Sciatic nerve (tissue), 2 donors: ENCODE measurements at places on chromosomes 5 and 9. TPM values are rescaled to one million over a fixed set of nuclear protein-coding genes. Genes with fewer than 3 reads are reported as not detected.

ALG2 gene
- total RNA-seq, result 19.7 TPM

DNA sequence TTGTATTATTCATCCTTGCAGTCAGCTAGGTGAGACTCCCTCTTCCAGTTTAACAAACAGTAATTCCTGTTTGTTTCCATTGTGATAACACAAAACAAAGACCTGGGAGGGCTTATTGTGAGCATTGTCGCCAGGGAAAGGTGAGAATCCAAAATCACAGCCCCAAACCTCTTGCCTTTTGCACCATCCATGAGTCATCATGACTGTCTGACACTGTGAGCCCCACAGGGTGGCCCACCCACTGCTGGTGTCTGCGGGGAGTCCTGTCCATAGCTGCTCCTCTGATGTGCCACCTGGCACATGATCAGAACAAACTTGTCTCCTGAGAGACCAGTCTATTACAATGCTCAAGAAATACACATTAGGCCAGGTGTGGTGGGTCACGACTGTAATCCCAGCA, 33.7 kb upstream of the S1PR3 start:
- DNase-seq, result no peak

- DNase-seq, result no peak
Observed at GRCh38 chr5:3600106-3601060, 4.8 kb downstream of the IRX1 start.

- DNase-seq, result no peak
Observed at GRCh38 chr9:78005231-78006002, 26.2 kb downstream of the GNAQ start.

DNA sequence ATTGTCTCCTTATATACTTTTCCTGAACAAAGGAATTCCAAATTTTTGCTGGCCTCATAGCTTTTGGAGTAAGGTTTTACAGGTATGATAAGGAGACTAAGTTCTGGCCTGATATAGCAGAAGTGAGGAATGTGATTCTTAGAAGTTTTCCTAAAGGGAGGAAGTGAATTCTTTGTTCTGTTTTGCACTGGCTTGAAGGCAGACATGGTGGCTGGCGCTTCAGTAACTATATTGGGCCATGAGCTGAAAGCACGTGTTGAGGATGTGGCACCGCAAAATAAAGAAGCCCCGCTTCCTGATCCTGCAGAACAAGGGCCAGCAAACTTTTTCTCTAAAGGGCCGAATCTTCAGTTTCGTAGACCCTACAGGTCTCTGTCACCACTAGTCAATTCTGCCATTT, 224.2 kb downstream of the SNX18 start:
- DNase-seq, result no peak

DNA sequence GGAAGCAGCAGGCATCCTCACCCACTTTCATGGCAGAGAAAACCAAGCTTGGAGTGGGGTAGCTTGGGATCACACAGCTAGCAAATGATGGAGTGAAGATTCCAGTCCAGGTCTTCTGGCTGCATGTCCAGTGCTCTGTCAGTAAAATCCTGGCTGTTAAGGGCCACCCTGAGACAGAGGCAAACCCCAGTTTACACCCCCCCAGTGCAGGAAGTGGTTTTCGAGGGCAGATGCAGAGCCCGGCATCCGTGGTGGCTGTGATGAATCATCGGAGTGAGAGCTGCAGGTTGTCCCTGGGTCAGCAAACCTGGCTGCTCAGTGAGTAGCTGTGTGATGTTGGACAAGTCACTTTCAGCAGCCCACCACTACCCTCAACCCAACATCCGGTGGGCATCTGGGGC, 115.4 kb downstream of the RGS3 start:
- DNase-seq, result no peak

GRCh38 chr9:90916147-90916734, 114.6 kb downstream of the SYK start:
- no peak for DNase-seq

GRCh38 chr9:127589955-127590370, 22.1 kb upstream of the STXBP1 start:
- DNase-seq, result peak; percentile 84

DNA sequence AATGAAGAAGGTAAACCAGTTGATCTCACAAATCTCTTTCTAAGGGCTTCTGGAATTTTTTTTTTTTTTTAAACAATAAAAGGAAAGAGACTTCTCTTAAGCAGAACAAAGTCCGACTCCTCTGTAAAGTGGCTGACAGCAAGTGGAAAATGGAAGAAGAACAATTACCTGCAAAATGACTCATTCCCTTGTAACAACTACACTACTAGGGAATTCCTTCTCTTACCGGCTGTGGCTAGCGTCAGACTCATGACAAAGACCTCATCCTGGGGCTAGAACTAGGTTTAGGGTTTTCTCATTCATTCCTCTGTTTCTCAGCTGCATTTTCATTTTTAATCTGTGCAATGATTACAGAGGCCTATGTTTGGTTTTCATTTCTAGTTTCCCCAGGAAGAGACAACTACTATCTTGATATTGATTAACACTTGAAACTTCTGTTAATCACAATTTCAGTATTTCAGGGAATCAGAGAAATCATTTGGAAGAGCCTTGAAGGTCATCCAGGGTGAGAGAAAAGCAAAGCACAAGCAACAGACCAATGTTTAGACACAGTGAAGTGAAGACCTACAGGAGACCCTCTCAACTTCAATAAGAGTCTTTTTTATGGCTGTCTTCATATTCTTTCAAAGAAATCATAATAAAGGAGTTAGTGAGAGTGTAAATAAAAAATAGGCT, 437.9 kb downstream of the RAB3C start:
- DNase-seq, result no peak

- no peak for DNase-seq
Observed at GRCh38 chr5:169421677-169422076, 120.7 kb upstream of the SLIT3 start.

GRCh38 chr5:124421584-124421983, 324.9 kb downstream of the ZNF608 start:
- no peak for DNase-seq

DNA sequence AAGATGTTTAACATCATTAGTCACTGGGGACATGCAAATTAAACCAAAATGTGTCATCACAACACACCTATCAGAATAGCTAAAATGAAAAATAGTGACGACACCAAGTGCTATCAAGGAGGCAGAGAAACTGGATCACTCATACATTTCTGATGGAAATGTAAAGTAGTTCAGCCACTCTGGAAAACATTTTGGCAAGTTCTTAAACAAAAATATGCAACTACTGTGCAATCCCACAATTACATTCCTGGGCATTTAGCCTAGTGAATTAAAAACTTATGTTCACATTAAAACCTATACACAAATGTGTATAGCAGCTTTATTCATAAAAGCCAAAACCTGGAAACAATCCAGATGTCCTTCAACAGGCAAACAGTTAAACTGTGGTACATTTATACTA, 53.1 kb downstream of the SVEP1 start:
- no peak for DNase-seq

- DNase-seq, result no peak
Observed at GRCh38 chr9:22739712-22740111, 293.1 kb downstream of the DMRTA1 start.
